ENCODE measurements at places on chromosomes 13 and 19.

- no peak for DNase-seq
Observed at GRCh38 chr13:39245688-39246087, 207.4 kb downstream of the NHLRC3 start.

- no peak for DNase-seq
Observed at GRCh38 chr13:39536906-39537305, 66.1 kb downstream of the LHFPL6 start.

GRCh38 chr19:18919900-18920214, 342 bp downstream of the DDX49 start:
- no peak for DNase-seq

DNA sequence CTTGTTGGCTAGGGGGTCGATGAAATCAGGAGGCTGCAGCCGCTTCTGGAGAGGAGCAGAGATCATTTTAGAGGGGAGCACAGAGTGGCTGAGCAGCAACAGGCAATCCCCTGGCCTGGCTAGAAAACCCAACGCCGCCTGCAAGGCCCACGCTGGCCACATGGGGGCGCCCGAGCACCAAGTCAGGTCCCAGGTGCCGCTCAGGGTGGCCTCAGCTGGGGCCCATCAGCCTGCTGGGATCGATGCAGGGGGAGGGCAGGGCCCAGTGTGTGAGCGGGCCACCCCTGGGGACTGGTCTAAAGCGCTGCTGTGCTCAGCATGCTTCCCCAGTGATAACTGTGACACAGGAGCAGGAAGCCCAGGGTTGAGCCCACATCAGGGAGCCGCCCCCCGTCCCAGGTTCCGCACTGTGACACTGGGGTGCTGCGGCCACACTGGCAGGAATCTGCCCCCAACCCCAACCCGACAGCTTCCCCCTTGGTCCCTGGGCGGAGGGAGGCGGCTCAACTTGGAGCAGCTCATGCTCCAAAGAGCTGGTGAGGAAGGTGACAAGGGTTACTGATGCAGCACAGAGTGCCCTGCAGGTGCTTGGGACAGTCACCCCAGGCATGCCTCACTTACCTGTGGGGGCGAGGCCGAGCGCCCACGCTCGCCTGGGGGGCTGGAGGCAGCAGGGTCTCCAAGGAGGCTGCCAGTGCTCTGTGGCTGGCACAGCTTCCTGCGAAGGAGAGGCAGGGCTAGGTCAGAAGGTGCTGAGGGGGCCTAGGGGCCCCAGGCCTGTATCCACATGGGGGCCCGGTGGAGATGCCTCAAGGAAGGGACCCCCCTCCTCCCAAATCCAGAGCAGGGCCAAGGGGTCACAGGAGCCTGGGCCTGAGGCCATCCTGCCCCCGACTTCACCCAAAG, 13.3 kb upstream of the ISYNA1 start:
- peak; percentile 96 for DNase-seq

DNA sequence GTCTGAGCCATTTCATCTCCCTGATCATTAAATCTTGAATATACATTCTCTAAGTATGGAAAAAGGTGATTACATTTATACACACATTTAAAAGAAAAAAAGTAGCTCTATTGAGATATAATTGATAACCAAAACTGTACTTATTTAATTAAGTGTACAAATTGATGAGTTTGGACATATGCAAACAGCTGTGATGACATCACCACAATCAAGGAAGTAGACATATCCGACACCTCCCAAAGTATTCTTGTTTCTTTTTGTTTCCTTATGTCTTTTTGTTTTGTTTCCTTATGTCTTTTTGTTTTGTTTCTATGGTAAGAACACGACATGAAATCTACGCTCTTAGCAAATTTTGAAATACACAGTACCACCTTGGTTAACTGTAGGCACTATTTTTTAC, 1393.9 kb upstream of the MIR17HG start:
- no peak for DNase-seq

DNA sequence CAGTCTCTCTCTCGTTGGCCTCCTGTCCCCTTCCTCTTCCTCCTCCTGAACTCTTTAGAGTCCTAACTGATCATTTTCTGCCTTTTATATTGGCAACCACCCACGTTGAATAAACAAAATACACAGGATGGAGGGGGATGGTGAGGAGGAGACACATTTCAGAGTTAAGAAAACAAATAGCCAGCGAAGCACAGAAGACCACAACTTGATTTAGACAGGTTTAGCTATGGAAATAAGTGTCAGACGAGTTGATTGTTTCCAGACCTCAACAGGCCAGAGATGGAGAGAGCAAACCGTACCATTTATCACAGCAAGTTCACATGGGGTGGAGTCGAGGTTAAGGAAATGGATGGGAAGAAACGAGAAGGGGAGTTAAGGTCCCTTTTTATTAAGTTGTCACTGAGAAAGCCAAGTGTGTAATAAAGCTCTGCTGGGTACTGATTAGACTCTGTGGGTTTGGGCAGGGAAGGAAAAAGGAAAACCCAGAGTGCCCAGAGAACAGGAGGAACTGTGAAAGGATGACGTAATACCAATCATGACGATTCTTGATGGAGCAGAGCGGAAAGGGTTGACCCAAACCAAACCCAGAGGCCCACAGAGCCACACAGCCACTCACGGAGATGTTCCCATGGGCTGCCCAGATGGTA, 11.1 kb upstream of the SERP2 start:
- DNase-seq = no peak

DNA sequence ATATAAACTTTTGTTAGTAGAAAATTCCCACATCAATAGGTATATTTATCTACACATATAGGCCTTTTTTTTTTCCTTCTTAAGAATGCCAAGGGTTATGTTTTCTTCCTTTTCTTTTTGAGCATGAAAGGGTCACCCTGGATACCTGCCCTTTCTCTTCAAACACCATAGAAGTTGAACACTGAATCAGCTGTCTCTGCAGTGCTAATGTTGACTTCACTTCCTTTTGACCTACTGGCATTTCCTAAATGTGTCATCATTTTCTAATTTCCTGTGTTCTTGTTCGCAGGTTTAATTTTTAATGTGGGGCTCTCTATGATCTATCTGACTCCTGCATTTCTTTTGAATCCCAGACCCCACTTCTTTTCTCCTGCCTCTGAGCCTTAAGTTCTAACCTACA, 532.0 kb downstream of the GPC6 start:
- no peak for DNase-seq

DNA sequence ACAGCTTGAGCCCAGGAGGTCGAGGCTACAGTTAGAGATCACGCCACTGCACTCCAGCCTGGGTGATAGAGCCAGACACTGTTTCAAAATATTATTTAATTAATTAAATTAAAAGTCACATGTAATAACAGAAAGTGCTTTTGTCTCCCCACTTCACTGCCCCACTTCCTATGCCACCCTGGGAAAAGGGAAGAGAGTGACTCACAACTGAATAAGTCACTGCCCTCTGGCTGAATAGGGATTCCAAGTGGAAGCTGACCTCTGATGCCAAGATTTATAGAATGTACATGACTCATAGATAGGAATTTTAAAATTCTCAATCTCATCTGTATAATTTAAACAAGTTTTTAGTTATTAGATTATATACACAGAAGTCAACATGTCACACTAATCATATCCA, 22.2 kb upstream of the ERVV-1 start:
- no peak for DNase-seq

Measured in activated effector memory CD4-positive, alpha-beta T cell treated with anti-CD3 and anti-CD28 coated beads, Interleukin-2, amount 50 U/mL, for 16 hours (primary cell).